T-cell (primary cell): ENCODE measurements at places on chromosomes 4 and X.
A peak's percentile ranks its signal among the peaks of the same experiment; 100 is the strongest.

DNA sequence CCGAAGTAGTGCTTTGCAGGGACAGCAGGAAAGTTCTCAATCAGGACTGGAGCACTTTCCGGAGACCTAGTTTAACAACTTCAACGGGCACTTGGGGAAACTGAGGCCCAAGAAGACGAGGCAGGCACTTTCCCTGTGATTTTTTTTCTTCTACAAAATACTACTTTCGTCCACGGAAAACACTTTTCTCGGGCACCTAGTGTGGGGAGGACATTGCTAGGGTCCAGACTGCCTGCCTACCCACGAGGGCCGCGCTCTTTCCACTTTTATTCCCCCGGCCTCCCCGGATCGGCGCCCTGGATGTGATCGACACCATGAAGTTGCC, 125.4 kb upstream of the CXorf66 start:
- DNase-seq = no peak

DNA sequence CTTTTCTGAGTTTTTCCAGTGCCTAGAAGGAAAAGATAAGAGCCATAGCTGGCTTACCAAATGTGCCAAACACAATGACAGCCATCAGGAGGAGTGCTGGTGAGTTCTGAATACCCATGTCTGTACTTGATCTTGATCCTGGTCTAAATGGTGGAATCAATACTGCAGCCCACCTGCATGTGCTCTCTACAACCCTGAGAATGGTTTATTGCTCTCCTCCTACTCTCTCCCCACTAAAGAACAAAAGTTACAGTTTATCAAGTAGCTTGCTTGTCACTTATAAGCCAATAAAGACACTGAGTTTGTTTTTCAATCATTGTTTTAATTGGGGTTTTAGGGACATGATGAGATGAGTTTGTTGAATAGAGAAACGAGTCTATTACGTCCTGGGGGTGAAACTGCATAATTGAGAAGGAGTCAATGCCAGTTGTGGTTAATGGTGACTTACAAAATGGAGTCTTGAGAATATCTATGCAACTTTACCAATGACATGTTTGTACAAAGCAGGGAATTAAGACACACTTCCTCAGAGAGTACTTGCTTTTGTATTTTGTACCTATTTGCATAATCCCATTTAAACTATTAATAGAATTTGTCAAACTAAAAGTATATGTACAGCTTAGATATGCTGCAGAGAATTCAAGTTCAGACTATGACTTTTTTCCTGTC, 20.8 kb upstream of the CXCL3 start:
- no peak for DNase-seq

DNA sequence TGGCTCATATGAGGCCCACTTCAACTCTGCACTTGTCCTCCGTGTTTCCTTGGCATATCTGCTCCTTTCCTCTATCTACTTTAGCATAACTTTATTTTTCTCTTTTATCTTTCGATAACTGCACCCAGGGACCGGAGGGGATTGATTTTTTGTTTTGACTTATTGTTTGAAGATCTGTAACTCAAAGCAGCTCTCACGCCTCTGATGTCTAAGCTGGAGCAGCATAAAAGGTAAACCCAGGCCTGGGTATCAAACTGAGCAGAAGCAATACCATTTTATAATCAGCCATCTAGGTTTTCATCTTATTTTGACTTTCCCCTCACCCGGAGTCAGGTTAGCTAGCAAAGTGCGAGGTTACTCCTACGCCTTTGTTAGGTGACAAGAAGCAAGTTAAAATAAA, 28.4 kb downstream of the LEF1 start:
- no peak for DNase-seq

- DNase-seq = no peak
These were observed 847 bp upstream of the UGT2A2 start for GRCh38 chr4:69640289-69640688.

- DNase-seq = no peak
These were observed 4.8 kb downstream of the SOWAHD start for GRCh38 chrX:119763181-119763580.

GRCh38 chr4:118814891-118815290, 21.0 kb downstream of the SEC24D start:
- DNase-seq = no peak

DNA sequence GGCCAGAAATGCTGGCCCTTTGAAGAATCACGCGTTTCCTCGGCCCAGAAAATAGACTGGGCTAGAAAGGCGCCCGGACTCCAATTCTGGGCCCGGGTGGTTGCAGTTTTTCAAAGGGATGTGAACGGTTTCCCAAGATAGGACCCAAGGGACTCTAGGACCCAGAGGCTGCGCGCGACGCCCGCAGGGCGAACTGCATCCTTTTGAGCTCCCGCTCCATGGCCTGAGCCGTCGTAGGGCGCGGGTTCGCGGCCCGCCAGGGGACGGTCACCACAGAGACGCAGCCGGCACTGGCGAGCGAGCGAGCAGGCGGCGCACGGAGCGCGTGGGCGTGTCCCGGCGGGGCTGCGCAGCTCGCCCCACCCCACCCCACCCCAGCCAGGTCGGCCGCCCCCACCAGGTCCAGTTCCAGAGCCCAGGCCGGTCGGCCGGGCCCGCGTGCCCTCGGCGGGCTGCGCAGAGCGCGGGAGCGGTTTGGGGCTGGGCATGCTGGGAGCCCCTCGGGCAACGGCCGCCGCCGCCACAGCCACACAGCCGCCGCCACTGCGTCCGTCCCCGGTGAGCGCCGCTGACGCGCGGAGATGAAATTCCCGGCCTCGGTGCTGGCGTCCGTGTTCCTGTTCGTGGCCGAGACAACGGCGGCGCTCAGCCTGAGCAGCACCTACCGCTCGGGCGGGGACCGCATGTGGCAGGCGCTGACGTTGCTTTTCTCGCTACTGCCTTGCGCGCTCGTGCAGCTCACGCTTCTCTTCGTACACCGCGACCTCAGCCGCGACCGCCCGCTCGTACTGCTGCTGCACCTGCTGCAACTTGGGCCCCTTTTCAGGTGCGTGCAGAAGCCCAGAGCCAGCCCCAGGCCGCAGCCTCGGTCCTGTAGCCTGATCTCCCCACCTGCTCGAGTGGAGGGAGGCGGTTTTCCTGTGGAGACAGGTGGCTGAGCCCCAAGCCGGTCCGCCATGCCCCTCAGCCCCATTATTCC, at the start of gene XK:
Gene XK (plus strand): TSS at position 411 of the 979 bp plus-strand sequence. CDS start 171 bp downstream, at position 582.
- DNase-seq = peak; percentile 2
